Aorta (tissue), 5 donors: ENCODE measurements at places on chromosomes 11 and 22.

DNA sequence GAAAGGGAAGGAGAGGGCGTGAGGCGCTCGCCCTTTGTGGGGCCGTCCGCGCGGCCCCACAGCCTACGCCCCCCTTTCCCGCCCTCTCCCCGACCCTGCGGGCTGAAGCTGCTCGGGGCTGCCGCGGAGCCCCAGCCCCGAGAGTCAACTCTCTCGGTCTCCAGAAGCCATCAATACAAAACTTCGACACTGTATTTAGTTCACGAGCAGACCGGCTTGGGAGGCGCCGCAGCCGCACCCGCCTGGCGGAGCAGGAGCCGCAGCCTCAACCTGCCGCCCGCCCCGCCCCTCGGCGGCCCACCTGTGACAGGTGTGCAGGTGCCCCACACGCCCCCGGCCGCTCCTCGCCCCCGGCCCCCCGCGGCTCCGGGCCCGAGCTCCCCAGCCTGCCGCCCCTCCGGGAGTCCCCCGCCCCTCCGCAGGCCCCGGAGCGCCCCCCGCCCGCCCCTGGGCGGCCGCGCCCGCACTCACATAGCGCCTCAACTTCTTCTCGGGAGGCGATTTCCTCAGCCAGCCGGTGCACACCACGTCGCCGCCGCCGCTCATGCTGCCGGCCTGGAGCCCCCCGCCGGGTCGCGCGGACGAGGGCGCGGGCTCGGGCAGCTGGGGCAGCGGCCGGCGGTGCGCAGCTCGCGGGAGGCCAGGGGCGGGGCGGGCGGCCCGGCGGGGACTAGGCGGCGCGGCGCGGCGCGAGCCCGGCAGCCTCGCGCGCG lies at the start of gene GAB2:
GAB2 (minus strand) TSS at position 646 of the 713 bp plus-strand sequence; CDS start at position 546, 100 bp downstream.
- no peak for DNase-seq

DNA sequence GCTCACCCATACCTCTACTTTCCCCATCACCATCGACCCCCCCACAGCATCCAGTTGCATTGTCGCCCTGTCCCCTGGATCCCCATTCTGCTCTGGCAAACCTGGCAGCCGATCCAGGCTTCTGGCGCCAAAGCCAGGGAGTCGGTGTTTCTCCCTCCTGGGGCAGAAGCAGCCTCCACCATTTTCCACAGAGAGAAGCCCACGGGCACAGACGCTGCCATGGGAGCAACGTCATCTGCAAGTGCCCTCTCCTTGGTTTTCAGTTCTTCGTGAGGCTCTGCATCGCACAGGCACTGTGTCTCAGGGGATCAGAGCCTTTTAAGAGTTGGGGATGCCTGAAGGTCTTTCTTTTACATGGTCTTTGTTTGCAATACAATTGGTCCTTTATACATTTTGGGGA lies 2.3 kb downstream of the YPEL4 start:
- DNase-seq: no peak

DNA sequence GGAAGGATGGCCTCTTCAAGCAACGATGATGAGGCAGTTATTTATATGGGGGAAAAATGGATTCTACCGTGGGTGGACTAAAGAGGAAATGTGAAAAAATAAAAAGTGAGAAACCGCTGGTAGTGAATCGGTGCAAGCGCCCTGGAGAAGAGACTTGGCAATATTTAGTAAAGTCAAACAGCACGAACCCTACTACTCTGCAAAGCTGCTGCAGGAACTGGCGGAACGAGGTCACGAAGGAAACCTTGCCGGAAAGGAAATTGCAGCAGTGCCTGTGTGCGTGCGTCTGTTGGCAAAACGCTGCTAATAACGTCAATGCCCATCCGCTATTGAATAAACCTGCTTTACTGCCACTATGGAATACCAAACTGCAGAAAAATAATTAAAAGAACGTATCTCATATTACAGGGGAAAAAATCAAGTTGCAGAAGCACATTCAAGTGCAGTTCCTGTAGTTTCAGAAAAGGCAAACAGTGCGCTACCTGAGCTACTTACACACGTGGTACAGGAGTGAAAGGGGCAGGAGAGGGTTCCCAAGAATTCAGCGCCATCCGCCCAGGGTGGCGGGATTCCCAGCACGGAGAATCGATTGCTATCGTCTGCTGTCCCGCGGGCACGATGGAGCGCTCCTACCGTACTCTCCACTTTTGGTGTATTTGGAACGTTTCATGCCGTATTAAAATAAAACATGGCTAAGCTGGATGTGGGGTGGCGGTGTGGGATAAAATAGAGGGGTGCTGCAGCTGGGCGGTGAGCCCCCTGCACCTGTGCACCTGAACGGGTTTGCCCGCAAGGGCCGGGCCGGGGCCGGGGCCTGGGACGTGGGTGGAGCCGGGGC lies 585 bp upstream of the NADSYN1 start:
- peak; percentile 79 for DNase-seq

DNA sequence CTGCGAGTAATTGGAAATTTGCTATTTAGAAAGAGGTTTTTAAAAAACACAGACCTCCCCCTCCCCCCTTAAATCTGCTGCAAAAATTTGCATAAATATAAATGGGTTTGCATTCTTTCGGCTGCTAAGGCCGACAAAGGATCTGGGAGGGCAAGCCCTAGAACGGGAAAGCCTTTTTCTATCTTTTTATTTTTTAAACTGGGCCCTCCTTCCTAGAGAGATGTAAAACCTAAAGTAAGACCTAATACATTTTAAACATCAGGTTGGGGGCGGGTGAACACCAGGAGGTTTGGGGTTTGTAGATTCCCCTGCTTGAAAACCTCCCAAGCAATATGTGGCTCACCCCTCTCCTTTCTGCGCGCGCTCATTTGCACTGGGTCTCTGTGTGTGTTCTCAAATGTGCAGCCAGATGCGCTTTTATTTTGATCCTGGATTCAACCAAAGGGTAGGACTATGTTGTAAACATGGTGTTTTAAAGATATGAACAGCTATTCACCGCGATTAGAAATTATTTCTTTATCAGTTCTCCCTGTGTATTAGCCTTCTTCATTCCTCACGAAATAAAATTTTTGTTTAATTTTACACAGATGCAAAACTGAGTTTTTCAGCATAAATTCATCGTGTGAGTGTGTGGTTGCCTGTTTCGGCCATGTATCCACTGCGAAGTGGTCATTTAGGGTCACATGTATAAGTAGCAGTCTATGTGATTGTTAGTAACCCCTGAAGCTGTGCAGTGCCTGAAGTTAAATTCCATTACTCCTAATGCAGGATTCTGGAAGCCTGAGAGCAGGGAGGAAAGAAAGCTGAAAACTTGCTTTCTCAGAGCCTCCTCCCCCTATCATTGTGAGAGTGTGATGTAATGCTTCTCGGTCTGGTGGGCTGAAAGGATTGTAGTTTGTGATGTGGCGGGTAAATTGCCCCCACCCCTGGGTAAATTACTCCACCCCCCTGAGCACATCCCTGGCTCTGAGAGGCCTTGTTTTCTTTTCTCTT lies 988 bp downstream of the TNRC6B start:
- DNase-seq: no peak

- no peak for DNase-seq
Observed at GRCh38 chr11:45078236-45079074, 68.0 kb upstream of the PRDM11 start.
